ENCODE measurements at places on chromosomes 5 and 9.

GRCh38 chr9:105278751-105279150, 34.3 kb downstream of the SLC44A1 start:
- DNase-seq = no peak

DNA sequence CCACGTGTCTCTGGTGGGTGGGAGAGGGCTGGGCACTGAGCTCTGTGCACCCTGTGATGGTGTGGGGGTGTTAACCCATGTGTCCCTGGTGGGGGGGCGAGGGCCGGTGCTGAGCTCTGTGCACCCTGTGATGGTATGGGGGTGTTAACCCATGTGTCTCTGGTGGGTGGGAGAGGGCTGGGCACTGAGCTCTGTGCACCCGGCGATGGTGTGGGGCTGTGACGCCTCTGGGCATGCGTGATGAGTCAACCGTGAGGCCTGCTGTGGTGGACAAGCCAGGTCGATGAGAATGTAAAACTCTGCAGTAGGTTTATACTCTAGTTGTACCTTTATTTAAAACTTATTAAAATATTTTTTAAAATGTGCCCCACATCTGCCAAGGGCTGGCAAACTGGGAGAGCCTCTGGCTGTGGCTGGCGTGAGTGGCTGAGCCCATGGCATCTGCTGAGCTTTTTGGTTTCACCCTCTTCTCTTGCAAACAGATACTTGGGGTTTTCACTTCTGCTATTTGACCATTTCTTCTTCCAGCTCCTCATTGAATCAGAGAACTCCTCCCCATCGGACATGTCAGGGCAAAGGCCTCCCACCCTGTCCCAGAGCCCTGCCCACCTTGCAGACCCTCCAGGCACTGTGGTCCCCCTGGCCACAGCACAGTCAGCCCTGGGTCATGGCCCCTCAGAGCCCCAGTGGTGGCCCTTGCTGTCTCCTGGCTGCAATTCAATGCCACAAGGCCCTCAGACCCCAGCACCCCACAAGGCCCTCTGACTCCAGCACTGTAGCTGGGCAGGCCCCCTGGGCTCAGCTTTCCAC, 18.5 kb upstream of the EXOC3 start:
- no peak for DNase-seq

GRCh38 chr9:69961843-69962242, 81.8 kb upstream of the MAMDC2 start:
- no peak for DNase-seq

DNA sequence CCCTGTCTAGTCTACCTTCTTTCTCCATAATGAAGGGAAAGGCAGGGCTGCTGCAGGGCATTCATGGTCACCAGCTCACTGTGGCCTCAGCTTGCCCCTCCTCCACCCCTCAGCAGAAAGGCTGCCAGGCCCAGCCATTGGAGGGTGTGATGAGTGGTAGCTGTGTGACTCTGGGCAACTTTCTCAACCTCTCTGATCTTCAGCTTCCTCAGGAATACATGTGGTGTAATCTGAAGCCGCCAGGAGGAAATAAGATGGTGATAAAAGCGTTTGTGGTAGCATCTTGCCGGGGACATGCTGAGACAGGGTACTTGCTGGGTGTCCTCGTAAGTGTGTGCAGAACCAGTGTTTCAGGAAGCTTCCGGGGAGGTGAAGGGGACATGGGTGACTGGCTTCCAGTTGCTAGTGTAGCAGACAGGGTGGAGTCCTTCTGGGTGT, 9.8 kb downstream of the CXCL14 start:
- no peak for DNase-seq

- no peak for DNase-seq
These were observed 509.4 kb downstream of the NFIB start for GRCh38 chr9:13804532-13804931.
